Left cardiac atrium (tissue), 4 donors: ENCODE measurements at places on chromosomes 6 and 20. TPM values are rescaled to one million over a fixed set of nuclear protein-coding genes. Genes with fewer than 3 reads are reported as not detected.
A peak's percentile ranks its signal among the peaks of the same experiment; 100 is the strongest.

Gene OR2H1
- total RNA-seq = not detected

Gene ABHD16B
- total RNA-seq = not detected

Gene PLN
- 1,029 TPM for total RNA-seq

Gene CPNE5
- total RNA-seq = 63.5 TPM

Gene C20orf202
- total RNA-seq = 0.24 TPM

GRCh38 chr6:3654898-3655297 lies 96.6 kb downstream of the PXDC1 start:
- DNase-seq = no peak

DNA sequence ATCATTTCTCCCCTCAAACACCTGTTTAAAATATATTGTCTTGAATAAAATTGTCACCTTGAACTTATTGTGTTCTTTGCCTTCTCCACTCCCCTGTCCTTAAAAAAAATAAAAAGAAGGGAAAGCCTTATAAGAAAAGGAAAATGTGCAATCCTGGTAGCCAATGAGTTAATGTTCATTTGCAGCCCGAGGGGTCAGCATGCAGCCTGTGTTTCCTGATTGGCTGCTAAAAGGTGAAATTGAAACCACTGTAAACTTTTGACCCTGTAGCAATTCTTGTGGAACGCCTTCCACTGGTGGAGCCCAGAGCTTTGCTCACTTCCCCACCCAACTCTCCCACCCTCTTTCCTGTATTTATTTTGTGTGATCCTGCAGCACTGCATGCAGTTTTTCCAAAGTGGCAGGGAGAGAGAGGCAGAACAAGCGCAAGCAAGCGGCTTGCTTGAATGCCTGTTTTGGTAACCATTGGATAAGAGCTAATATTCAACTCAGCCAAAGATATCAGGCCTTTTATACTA lies 74.9 kb downstream of the NCOA3 start:
- DNase-seq = peak; percentile 59

- no peak for DNase-seq
Measured at GRCh38 chr6:89750338-89750737, 69.3 kb downstream of the MDN1 start.

DNA sequence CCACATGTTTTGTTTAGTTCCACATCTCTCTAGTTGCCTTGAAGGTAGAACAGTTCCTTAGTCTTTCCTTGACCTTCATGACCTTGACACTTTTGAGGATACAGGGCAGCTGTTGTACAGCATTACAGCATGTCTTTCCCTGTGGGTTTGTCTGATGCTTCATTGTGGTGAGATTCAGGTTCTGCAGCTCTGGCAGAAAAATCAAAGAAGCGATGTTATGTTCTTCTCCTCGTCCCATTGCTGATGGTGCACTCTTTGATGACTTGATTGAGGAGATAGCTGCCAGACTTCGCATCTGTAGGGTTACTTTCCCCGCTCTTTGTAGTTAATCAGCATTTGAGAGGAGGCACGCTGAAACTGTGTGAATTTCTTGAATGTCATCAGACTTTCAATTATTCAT lies 12.0 kb downstream of the CEBPB start:
- DNase-seq = no peak

- DNase-seq = no peak
Measured at GRCh38 chr20:38640521-38640920, 38.9 kb downstream of the ARHGAP40 start.

GRCh38 chr6:142846459-142846831 lies 98.5 kb downstream of the HIVEP2 start:
- no peak for DNase-seq

DNA sequence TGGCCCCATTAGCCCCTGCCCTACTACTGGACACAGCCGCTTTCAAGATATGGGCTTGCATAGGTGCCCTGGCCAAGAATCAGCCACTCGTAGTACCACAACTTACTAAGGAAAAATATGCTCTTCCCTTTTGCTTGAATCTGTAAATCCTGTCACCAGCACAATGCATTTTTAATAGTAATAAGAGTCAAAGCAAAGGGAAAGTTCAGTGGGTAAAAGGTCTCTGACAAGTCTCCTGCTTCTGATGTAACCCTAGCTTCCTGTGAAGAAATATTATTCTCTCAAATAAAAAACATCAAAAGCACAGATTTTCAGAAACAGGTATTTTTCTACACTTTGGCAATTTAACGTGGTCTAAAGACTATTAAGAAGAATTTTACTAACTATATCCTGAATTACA lies 373.8 kb downstream of the GJA1 start:
- no peak for DNase-seq

DNA sequence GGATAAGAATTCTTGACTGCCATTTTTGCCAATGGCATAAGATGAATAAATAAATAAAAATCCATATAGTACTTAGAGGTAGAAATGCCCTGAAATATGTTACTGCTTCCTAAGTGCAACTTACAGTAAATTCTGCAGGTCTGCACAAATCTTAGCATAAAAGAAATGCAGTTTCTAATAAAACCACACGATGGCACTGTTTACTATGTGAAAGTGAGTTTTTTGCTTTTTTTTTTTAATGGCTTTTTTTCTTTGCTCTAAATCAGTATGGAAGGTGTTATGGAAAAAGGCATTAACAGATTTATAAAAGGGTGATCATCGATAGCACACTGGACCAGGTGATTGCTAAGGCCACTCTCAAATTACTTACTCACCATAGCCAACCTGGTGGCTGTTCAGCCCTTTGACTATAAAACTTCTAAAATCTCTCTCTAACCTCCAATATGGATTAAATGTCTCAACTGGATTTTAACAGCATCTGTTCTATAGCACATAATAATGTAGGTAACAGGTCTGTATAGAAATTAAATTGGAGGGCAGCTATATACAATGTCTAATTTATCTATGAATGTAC lies 45.8 kb downstream of the AHI1 start:
- DNase-seq = no peak

DNA sequence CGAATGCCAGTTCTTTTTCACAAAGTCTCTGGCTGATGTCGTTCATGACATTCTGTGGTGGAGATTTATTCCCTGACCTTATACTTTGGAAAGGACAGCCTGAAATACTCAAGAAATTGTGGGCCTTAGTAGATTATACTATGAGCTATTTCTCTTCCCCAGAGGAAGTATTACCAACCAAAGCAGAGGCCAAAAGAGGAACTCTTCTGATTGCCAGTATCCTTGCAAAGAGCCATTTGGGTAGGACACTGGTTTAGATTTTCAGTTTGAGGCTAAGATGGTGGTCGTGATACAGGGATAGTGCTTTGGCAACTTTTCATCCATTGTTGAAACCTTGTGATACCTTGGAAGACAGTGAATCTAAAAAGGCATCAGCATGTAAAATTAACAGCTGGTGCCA lies 327.3 kb downstream of the HACE1 start:
- DNase-seq = no peak

DNA sequence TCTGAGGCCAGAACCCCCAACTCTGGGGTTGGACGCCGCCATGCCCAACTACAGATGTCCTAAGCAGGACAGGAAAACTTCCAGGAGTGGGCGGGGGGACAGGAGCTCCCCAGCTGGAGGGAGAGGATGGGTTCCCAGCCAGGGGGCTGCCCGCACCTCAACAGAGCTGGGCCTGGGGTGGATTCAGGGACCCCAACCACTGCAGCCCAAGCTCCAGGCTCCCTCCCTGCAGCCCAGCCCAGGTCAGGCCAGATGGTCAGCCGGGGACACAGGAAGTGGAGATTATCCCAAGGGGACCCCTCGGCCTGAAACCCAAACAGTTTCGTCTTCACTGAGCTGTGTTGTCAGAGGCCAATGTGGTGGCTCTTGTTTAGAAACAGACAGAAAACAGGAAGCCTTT lies 9.4 kb downstream of the LAMA5 start:
- peak; percentile 25 for DNase-seq

DNA sequence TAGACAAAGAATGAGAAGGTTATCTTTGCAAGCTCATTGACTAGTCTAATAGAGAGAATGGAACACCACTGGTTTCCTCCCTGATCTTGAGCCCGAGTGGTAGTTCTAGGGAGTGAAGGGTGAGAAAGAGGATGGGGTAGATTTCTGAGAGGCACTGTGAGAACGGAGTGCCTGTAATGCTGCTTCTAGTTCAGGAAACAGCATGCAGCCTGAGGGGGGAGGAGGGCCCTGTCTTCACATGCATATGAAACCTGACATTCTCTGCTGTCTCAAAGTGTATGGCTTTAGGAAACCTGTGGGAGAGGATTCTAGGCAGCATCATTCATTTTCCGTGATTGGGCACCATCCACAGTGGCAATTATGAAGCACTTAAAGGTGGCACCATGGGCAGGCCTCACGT lies 259.4 kb upstream of the MAN1A1 start:
- DNase-seq = no peak

DNA sequence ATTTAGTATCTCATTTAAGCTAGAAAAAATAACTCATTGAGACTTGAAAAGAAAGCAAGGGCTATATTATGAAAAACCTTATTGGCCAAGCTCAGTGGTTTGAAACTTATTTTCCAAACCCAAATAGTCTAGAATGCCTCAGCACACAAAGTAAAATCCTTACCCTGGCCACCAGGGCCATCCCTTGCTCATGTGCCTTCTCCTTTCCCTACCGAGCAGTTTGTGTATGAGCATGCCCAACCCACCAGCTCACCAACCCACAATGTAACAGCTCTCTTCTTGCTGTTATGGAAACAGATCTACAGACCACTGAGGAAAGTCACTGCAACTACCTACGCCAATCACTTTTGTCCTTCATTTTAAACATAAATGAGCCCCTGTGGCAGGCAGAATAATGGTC lies 79.6 kb upstream of the CARMIL1 start:
- no peak for DNase-seq

DNA sequence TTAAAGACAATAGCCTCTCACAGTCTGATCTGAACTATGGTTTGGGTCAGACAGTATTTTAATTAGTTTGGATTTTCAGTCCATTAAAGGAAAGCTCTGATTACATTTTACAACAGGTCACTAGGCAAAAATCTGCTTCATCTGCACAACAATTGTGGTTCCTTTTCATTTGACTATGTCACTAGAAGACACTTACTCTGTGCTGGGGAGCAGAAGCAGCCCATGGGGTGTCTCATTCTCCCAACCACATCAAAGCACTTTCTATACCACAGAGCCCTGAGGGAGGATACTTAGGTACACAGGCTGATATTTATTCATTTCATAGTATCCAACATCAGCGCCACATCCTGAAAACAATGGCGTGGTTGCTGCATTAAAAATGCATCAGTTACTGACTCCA lies 36.6 kb upstream of the HDAC2 start:
- DNase-seq = no peak

GRCh38 chr6:83517500-83517899 lies 5.2 kb downstream of the PRSS35 start:
- DNase-seq = no peak

DNA sequence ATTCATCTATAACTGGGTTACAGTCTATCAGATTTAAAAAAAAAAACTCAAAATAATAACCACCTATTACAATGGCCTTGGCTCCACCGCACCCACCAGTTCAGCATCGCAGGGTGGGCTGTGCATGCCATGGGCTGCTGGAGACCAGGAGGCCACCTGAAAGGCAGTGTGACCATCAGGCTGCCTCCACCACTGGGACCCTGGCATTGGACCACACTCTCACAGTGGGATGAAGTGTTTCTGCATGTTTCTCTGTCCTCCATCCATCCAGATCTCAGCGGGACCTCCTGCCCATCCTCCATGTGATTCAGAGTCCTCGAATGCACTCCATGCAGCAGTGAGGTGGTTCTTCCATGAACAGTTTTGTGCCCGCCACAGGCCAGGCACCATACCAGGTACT lies 206.1 kb upstream of the CST7 start:
- DNase-seq = no peak

DNA sequence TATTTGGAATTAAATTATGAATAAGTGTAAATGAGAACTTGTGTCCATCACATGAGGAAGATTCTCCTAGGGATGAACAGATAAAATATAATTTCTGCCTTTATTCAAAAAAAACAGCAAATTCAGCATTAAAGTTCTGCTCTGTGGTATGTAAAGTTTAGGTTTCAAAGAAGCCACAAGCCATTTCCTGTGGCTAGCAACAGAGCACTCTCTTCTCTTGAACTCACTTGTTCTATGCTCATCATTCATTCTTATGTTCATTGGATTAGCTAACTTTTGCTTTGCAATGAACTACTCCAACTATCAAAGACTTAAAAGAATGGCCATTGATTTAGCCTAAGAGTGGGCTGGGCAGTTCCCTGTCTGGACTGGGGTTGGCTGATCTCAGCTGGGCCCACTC lies 20.8 kb upstream of the SNRPB2 start:
- DNase-seq = no peak

DNA sequence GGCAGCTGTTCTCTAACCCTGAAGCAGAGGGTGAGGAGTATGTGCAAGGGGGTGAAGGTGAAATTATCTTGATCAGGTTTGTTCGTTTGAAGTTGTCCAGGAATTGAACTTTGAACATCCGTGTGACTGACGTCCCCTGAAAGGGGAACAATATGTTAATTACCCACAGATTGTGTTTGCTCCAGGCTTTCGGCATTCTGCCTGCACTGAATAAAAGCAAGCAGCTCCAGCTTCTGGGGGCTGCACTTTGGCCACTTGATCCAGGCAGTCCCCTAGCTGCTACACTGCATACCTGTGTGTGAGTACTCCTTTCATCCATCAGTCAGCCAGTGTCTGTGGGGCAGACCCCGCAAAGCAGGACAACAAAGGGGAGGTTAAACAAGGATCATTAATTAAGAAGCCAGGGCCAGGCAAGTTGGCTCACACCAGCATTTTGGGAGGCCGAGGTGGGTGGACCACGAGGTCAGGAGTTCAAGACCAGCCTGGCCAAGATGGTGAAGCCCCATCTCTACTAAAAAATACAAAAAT lies 104.8 kb upstream of the BTN3A2 start:
- no peak for DNase-seq

DNA sequence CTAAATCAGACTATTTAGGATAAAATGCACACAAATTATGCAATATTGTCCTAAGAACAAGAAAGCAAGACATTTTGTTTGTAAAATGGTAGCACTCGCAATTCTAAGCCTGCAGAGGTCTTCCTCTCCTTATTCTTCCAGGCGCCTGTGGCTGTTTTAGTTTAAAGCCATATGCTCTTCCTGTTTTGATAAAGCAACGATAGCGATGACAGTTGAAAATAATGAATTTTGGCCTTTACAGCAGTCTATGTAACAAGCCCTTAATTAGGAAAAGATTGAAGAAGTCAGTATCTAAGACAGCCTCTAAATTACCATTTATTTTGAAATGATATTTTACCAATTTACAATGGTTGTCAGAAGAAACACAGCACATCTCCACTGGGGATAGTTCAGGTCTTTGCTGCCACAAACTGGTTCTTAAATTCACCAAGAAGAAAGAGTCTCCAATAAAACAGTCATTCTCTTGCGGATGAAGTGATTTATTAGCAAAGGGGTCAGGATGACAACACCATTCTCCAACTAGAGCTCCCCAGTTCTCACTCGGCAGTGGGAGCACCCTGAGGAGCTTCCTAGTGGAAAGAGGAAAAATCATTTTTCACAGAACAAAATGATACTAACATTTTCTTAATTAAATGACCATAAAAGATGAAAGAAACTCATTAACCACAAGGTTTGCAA lies 21.4 kb downstream of the UBE3D start:
- no peak for DNase-seq

- no peak for DNase-seq
Measured at GRCh38 chr6:145110109-145110508, 625.2 kb downstream of the EPM2A start.

- no peak for DNase-seq
Measured at GRCh38 chr20:3046677-3047462, 1.0 kb downstream of the MRPS26 start.

GRCh38 chr20:43508604-43509040 lies 1.1 kb downstream of the L3MBTL1 start:
- DNase-seq = no peak
